ENCODE measurements at places on chromosomes 5 and 9.

DNA sequence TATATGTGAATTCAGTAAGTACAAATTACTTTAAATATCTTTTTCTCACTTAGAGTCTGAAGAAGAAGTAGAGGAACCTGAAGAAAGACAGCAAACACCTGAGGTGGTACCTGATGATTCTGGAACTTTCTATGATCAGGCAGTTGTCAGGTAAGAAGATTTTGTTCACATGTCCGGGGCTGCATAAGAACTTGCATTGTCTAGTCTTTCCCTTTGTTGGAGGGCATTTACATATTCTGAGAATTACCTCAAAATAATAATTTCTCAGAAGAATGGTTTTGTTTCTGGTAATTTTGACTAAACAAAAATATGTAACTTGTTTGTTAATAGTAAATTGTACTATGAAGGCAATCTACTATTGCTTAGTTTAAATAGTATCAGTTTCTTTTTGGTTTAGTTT is 23.7 kb downstream of the G3BP1 start:
- no peak for DNase-seq

DNA sequence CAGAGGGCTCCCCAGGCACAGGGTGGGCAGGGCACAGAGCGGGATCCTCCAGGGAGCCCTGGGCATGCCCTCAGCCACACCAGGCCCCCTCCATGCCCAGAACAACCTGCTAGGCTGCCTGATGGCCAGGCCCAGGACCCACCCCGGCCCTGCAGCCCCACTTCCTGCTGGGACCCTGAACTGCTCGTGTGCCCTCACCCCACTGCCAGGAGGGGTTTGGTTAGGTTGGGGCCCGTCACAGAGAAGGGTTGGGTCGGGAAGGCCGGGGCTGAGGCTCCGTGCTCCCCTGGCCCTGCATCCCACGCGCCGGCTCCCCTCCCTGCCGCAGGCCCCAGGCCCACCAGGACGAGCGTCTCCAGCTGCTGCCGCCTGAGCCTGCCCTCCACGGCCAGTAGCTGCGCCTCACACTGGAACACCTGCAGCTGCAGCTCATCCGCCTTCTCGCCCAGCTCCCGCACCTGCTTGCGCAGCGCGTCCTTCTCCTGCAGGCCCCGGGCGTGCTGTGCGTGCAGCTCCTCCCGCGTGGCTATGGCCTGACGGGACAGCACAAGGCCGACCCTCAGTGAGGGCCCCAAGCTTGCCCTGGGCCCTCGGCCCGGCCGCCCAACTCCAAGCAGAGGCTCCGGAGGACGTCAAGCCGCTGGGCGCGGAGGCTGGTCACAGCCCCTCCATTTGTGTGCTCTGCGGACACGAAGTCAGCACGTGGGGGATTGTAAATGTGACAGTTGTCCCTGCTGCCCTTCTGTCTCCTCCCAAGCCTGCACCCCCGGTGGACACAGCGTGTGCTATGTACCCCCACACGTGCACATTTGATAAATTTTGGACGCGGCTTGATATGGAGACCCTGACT is 4.0 kb upstream of the DNLZ start:
- no peak for DNase-seq

DNA sequence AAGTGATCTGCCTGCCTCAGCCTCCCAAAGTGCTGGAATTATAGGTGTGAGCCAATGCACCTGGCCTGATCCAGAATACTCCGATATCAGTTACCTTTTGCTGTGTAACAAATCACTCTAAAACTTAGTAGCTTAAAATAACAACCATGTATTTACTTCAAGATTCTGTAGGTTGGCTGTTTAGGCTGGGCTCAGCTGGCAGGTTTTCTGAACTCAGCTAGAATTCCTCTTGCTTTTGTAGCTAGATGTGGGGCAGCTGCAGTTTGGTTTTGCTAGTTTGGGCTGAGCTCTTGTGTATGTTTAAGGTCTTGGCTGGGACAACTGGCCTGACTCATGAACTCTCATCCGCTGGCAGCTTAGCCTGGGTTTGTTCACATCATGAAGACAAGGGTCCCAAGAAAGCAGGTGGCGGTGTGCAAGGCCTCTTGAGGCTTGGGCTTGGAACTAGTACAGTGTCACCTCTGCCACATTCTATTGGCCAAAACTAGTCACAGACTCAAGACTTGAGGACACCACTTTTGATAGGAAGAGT is 138.3 kb upstream of the SHB start:
- no peak for DNase-seq

DNA sequence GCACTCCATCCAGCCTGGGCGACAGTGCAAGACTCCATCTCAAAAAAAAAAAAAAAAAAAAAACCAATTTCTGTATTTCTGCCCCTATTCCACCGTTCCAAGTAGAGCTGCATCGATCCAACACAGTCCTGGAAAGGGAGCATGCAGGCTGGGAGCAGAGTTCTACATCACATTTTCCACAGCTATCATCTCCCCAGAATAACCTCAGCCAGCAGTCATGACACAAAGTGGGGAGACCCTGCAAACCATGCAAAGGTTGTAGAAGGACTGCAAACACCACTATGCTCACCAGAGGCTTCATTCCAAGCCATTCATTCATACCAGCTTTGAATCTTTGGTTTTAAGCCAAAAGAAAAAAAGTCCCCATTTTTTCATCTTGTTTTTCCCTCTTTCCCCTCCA is 20.8 kb upstream of the ZNF354A start:
- DNase-seq: no peak

- no peak for DNase-seq
Observed at GRCh38 chr9:92738661-92739081, 26.0 kb downstream of the BICD2 start.

- no peak for DNase-seq
Observed at GRCh38 chr5:169411786-169412430, 111.0 kb upstream of the SLIT3 start.

DNA sequence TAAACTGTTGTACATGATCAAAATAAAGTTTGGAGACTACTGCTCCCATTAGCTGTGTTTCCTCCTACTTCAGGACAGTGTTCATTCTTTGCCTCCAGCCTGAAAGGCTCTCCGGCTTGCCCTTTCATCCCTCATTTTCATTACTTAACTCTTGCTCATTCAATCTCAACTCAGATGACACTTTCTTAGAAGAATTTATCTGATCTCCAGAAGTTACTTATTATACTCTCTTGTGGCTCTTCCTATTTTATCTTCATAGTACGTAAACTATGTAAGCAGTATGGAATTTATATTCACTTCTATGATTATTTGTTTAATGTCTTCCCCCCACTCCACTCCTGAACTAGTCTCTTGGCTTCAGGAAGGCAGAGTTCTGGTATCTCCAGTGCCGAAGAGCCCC is 1737.9 kb upstream of the C9orf72 start:
- no peak for DNase-seq

- no peak for DNase-seq
Observed at GRCh38 chr9:19137282-19137681, 10.0 kb upstream of the PLIN2 start.

- no peak for DNase-seq
Observed at GRCh38 chr9:121394292-121394691, 24.2 kb upstream of the STOM start.

DNA sequence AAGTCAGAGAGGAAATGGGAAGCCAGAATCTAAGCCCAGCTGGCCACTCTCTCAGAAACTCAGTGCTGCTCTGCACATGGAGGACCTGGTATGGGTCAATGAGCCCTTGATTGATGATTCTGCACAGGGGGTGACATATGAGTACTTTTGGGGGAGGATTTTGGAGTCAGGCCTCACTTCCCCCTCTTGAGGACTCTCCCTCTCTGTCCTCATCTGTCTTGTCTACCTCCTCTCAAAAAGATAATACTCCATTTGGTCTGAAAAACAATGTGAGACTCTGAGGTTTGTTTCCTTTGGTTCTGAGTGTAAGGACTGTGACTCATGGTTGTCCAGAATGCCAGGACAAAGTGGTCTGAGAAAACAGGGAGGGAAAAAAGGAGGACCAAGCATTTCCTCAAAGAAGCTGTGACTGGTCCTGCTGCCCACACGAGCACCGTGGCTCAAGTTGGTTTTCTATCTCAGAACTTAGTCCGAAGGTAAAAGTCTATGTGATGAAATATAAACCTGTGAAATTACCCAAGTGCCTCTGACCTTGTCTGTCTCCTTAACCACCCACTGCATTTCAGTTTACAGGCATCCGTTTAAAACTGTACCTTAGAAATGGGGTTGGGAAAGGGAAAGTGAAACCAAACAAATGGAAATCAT is 11.1 kb downstream of the TTC39B start:
- DNase-seq: peak; percentile 36

- DNase-seq: no peak
Observed at GRCh38 chr9:92297611-92298010, 4.1 kb upstream of the IARS1 start.

DNA sequence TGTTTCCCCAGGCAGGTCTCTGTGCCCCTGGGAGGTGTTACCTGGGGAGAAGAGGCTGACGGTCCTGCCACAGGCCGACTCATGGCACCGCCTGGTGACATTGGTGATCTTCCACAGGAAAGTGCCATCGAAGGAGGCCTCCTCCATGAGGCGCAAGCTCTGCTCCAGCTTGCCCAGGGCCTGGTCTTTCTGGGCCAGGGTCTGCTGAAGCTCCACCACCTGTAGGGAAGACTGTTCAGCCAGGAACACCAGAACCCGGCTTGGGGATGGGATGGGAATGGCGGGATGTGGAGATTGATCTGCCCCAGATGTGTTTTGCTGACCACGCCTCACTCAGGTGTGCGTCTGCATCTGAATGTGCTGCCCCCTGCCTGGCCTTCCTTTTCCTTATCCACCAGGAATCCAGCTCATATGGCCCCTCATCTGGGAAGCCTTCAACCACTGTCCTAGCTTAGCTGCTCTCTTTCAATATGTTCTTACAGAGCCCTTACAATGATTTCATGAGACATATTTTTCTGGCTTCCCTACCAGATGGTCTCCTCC is 15.2 kb downstream of the TRAF1 start:
- DNase-seq: no peak

GRCh38 chr9:92165484-92165883 is 50.3 kb upstream of the SPTLC1 start:
- DNase-seq: no peak

DNA sequence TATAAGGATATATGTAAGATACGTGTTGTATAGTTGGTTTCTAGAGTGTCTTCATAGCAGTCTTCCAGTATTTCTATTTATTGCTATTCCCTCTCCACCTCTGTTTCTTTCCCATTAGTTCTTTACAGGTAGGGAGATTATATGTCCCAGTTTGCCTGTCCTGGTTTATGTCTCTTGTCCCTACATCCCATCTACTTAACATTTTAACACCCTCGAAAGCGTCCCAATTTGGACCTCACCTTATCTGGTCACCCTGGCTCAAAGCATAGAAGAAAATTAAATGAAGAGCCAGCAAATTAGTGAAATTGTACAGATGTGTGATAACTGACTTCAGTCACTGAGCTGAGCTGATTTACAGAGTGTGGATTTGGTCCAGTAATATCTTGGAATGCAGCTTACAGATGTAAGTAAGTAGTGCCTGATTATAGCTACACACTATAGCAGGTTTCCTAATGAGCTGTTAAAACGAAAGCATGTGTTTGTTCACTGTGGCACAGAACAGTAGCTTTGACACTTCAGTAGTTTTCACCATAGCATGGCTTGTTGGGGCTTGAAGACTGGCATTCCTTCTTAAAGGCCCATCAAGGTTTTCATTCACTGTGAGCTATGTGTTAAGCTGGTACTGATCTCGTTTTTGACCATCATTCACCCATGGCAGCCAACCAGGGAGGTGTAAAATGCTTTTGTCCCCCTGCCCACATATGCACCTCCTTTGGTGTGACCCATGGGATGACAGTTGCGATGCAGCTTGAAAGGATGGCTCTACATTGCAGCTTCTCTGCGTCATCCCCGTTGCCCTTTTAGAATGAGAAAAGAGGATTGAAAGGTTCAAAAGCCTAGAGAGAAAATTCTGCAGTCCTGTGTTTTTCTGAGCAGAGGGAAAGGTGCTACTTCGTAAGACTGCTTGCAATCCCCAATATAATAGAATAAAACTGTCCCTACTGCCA is 192.1 kb upstream of the DMRT1 start:
- no peak for DNase-seq

DNA sequence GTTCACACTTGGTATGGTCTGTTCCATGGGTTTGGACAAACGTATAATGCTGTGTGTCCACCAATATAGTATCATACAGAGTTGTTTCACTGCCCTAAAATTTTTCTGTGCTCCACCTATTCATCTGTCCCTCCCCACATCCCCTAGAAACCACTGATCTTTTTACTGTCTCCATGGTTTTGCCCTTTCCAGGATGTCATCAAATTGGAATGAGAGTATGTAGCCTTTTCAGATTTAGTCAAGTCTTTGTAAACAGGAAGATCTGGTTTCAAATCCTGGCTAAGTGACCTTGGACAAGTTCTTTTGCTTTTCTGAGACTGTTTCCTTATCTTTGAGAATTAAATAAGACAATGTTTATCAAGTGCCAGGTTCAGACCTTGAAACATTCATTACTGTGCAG is 13.2 kb upstream of the LVRN start:
- DNase-seq: no peak

GRCh38 chr5:68433923-68434879 is 218.6 kb downstream of the PIK3R1 start:
- peak; percentile 97 for DNase-seq

DNA sequence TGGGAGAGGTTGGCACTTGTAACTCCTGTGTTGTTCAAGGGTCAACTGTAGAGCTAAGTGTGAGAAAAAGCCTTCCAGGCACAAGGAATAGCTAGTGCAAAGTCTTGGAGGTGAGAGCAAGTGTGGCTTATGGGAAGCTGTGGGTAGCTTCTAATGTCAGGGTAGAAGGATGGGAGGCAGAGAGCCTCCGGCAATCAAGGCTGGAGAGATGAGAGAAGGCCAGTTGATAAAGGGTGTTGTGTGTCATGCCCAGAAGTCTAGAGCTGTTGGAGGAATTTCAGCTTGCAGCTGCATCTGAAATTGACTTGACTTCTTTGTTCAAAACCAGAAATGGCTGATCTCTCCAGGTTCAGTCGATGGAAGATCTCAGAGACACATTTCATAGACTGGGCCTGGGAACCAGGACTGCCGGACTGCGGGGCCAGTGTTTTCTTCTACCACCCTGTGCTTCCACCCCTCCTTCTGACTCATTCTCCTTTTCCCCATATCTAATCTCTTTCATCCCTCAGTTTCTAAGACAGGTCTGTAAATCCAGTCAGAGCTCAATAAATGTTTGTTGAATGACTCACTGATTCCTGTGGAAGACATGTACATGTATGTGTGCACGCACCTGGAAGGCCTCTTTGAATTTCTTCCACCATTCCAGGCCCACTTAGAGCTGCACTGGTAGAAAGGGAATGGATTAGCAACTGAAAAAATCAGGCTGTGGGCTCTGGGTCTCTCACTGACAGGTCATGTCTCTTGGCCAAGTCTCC is 67.8 kb upstream of the KLF4 start:
- DNase-seq: no peak

Data from T-helper 2 cell treated with Interferon-gamma antibody and Interleukin-4, amounts not matched to agents 5 μg/mL and 100 μg/mL, for 36 hours (primary cell).